ENCODE measurements at places on chromosomes 6 and 20.

DNA sequence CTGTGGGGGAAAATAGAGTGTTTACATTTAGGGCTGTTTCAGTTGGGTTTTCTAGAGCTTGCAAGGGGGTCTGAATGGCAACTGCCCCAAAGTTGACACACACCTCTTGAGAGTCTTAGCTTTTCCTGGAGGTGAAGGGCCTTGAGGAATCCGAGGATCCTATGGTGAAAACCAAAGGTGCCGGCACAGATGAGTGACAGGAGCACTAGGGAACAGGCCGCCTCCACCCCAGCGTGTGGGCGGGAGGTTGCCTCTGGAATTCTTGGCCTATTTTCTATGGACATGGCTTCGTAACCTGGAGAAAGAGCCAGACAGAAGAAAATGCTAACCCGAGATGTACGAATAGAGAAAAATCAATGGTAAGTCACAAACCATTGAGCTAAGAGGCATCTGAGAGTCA lies 283.2 kb upstream of the FOXQ1 start:
- peaks cover 5% of the 10 kb centered on the region for H3K4me1 ChIP-seq
- H3K27me3 ChIP-seq = no peaks in the 10 kb centered on the region
- H3K36me3 ChIP-seq = no peaks in the 10 kb centered on the region

- no peaks in the 10 kb centered on the region for H3K36me3 ChIP-seq
- H3K4me1 ChIP-seq = no peaks in the 10 kb centered on the region
- no peak overlapping the region for H3K27ac ChIP-seq
- H3K27me3 ChIP-seq = no peaks in the 10 kb centered on the region
- no peak for DNase-seq
- no peak overlapping the region for H3K4me3 ChIP-seq
Observed at GRCh38 chr6:11460001-11460668, 77.4 kb upstream of the TMEM170B start.

DNA sequence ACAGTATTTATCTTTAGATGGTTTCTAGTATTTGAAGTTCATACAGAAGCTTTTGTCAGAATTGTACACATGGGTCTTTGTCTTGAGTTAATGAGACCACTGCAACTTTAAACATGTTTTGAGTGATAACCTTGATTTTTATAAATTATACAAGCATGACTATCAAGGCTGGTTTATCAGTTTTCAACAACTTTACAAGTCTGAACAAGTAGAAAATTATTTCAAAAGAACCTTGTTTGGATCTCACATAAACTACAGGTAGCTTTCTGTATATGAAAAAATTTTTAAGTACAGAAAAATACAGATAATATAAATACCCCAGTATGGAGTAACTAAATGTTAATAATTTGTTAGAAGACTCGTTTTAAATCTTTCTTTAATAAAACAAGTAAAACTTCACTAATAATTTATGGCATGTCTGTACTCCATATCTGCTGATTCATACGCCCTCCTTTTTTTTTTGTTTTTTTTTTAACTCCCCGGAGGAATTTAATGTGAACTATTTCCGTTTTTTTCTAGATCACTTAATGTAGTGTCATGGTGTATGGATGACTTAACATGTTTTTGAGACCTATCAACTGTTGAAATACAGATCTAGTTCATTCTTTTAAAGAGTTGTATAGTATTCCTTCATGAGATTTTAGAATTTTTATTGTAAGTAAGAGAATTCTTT lies 18.3 kb downstream of the VAPB start:
- DNase-seq = no peak
- no peak overlapping the region for H3K4me3 ChIP-seq

GRCh38 chr6:121925024-121925423 lies 474.4 kb upstream of the HSF2 start:
- no peaks in the 10 kb centered on the region for H3K4me1 ChIP-seq
- H3K27ac ChIP-seq = no peak overlapping the region
- H3K27me3 ChIP-seq = no peaks in the 10 kb centered on the region
- no peaks in the 10 kb centered on the region for H3K36me3 ChIP-seq
- no peak overlapping the region for H3K4me3 ChIP-seq

GRCh38 chr6:106913676-106914280 lies 60.8 kb downstream of the CD24 start:
- DNase-seq = no peak
- H3K36me3 ChIP-seq = no peaks in the 10 kb centered on the region
- peaks cover 22% of the 10 kb centered on the region for H3K4me1 ChIP-seq
- H3K27me3 ChIP-seq = no peaks in the 10 kb centered on the region
- peak overlapping the region; percentile 82 for H3K27ac ChIP-seq

DNA sequence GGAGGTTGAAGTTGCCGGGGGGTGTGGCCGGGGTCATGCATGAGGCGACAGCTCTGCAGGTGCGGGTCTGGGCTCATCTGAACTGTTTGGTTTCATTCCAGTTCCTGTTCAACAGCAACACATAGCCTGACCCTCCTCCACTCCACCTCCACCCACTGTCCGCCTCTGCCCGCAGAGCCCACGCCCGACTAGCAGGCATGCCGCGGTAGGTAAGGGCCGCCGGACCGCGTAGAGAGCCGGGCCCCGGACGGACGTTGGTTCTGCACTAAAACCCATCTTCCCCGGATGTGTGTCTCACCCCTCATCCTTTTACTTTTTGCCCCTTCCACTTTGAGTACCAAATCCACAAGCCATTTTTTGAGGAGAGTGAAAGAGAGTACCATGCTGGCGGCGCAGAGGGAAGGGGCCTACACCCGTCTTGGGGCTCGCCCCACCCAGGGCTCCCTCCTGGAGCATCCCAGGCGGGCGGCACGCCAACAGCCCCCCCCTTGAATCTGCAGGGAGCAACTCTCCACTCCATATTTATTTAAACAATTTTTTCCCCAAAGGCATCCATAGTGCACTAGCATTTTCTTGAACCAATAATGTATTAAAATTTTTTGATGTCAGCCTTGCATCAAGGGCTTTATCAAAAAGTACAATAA lies 72.5 kb downstream of the PTPN1 start:
- H3K27me3 ChIP-seq = no peaks in the 10 kb centered on the region
- DNase-seq = peak; percentile 81
- H3K27ac ChIP-seq = no peak overlapping the region
- peaks cover 11% of the 10 kb centered on the region for H3K4me1 ChIP-seq
- H3K4me3 ChIP-seq = no peak overlapping the region
